ENCODE measurements at places on chromosomes 2 and 18.
A peak's percentile ranks its signal among the peaks of the same experiment; 100 is the strongest.

GRCh38 chr18:77079954-77080682 lies 52.5 kb downstream of the MBP start:
- DNase-seq = no peak

GRCh38 chr18:9822587-9823185 lies 63.1 kb upstream of the TXNDC2 start:
- no peak for DNase-seq

DNA sequence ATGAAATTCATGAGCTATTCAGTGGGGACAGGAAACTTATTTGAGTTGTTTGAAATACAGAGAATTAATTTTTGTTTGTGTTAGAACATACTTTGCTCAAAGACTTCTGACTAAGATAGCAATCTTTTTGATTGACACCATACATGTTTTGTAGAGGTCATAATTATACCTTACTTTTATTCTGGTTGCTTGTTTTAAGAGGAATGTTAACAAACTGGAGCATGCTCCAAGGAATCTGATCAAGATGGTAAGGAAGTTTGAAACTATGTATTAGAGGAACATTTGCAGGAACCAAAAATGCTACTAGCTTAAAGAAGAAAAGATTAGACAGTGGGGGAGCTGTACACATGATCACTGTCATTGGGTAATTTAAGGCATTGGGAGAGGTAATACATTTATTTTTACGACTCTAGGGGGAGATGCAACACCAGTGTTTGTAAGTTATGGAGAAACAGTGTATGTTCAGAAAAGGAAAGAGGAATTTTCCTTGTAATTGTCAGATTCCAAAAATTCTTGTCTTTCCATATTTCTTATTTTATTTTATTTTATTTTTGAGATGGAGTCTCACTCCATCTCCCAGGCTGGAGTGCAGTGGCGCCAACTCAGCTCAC lies 8.0 kb downstream of the AGFG1 start:
- DNase-seq = no peak

DNA sequence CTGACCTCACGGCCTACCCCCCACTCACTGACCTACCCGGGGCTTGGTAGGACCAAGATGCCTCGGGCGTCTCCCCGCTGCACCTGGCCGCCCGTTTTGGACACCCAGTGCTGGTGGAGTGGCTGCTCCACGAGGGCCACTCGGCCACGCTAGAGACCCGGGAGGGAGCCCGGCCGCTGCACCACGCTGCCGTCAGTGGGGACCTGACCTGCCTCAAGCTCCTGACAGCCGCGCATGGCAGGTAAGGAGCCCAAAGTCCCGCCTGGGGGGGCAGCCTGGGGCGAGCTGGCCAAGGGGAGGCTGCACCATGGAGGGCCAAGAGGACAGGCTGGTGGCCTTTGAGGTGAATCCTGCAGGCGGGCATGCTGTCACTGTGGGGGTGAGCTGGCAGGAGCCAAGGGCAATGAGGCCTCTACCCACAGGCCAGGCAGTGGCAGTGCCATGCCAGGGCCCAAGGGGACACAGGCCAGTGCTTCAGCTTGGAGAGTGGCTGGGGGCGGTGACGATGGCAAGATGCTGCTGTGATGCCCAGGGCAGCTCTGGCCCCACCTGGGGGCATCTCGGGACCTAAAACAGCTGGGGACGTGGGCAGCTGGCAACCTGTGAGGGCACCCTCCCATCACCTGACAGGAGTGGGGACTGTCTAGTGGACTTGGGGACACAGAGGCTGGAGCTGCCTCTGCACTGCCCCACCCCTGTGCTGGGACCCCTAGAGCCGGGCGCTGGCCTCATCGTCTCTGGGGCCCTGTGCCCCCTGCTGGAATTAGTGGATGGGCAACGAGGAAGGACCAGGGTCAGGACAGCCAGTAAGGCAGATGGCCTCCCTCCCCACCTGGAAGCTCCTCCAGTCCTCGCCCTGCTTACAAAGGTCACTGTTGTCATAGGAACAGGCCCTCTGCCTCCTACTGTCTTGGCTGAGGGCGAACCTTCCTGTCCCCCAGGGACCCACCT lies 2.0 kb downstream of the ESPNL start:
- DNase-seq = no peak

DNA sequence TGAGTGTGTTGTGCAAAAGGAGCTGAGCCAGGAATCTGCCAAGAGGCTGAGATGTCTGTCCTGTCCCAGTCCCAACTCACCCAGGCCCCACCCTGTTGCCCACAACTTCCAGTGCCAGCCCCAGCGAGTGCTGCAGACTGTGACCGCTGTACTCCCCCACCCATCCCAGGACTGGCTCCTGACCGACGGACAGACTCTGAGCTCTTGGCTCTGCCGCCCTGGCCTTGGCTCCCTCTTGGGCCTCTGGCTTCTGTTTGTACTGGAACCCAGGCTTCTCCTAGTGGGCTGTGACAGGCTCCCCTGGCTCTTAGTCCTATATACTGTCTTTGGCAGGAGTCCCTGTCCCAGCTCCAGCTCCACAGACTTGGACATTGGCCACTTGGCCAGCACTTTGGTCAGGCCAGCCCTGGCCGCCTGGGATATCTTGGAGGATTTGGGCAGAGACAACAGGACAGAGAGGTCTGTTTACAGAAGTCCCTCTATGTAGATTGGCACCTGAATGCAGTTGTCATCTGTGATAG lies 41.1 kb downstream of the ACOXL start:
- DNase-seq = no peak

DNA sequence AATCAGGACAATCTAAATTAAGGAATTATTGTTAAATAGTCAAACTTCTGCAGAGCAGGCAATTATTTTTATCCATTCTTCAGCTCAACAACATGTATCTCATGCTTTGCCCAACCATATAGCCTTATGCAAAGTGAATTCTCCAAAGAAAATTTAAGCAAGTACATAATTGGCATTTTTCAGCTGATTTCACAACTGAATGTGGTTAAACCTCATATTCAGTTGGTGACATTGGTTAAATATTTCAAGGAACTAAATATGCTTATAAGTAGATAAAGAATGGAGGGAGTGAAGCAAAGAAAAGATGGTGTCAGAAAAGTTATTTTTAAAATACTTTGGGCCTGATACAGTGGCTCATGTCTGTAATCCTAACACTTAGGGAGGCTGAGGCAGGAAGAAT lies 816.2 kb downstream of the NRXN1 start:
- DNase-seq = no peak

DNA sequence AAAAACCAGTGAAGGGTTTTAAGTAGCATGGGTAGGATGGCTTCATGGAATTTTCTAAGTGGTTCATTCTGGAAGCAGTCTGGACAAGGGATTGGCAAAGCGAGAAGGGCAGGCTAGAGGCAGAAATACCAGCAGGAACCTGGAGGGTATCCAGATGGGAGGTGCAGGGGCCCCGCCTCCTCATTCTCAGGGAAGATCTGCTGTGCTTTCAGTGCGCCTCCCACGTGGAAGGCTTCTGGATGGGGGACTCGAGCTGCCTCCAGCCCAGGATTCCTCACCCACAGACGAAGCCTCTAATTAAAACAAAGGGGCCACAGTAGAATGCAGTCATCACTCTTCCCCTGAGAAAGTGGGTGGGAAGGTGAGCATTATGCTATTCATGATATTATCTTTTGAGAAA lies 79.8 kb downstream of the VSNL1 start:
- DNase-seq = no peak

DNA sequence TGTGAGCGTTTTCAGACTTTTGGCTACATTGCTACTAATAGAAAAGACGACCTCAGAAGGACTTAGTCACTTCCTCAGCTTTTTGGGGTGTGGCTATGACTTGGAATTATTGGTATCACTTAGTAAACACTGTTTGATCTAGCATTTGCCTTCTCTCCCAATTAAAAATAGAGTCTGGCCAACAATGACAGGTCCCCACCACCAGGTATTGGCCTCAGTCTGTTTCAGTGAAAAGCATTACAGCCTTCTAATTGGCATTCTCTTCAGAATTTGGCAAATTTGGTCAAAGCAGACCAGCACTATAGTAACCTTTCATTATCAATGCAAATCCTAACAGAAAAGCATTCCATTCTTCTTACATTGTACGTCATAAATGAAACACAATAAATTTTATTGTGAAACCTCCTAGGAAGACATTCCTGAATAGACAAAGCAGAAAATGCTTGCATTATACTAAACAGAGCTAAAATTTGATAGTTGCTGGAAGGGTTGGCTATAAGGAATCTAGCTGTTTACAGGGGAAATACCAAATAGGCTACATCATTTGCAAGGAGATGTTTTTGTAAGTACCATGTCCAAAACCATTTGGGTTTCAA lies 613.9 kb downstream of the IRS1 start:
- peak; percentile 71 for DNase-seq

DNA sequence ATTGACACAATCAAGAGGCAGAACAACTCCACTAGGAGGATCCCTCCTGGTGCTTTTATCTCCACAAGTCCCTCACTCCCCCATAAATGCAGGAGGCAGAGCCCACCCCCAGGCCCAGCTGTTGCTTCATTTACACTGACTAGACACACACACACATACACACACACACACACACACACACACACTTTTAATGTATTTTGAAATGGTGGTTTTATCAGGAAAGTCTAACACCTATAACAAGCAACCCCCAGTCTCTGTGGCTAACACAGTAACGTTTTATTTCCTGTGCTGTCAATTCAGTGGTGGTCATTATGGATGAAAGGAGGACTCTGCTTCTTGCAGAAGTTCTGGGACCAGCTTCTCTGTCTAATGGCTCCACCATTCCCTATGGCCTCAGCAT lies 125.4 kb upstream of the FOSL2 start:
- no peak for DNase-seq

DNA sequence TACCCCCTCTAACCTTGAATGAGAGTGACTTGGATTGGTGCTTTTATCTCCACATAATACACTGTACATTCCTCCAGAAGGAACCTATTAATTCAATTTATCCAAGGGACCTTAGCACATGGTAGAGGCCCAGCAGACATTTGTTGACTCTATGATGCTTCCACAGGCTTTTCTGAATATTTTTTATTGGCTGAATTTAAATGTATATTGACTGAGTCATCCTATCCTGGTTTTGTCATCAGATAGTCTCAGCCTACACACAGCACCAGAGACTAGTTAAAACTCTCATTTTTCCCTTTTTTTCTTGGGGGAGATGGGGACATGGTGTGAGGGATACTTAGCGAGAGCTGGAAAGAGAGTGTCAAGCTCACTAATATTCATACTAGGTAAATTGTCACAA lies 101.6 kb downstream of the LRRC30 start:
- DNase-seq = no peak

- no peak for DNase-seq
These were observed 896.5 kb upstream of the PIK3C3 start for GRCh38 chr18:41058351-41059125.

GRCh38 chr2:227942021-227942420 lies 70.6 kb downstream of the DAW1 start:
- no peak for DNase-seq

Measured in NCI-H1048 (cell line).